ENCODE measurements at places on chromosomes 1 and 21. TPM values are rescaled to one million over a fixed set of nuclear protein-coding genes. Genes with fewer than 3 reads are reported as not detected.

CYP4B1 gene
- total RNA-seq = 0.72 TPM

CHAF1B gene
- 2.4 TPM for total RNA-seq

TCHH gene
- not detected for total RNA-seq

FAM110D gene
- total RNA-seq = 1.5 TPM

CA14 gene
- total RNA-seq = 9.1 TPM

RPS27 gene
- total RNA-seq = 1,230 TPM

All from tongue (tissue), 3 donors.